Activated CD4-positive, alpha-beta T cell treated with anti-CD3 and anti-CD28 coated beads, Interleukin-2, amount 50 U/mL, for 16 hours (primary cell): ENCODE measurements at places on chromosomes 13 and 19.

DNA sequence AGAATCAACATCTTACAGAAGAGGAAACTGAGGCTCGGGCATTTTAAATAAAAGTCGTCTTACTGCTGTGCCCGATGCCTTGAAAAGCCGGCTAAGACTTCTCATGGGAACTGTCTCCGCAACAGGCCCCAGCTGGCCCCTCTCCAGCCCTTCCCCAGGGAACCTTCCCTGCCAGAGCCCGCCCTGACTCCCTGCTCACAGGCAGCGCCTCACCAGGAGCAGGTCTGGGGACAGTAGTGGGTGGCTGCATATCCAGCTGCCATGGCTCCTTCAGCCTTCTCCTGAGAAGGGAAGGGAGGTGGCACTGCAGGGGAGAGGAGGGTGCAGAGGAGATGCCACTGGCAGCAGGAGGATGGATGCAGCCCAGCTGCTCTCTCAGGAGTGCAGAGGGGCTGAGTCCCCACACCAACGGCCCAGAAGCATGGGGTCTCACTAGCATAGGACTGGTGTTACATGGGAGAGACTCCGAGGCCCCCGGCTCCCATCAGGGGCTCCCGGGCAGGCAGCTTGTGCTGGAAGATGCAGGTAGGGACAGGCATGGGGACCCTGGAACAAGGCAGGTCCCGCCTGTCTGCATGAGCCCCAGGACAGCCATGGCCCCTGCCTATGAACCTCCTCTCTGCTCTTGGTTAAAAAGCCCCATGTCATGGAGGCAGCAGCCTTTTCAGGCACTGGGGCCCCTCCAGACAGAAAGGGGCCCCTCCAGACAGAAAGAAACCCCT is 216.4 kb upstream of the SGCG start:
- no peak for DNase-seq

DNA sequence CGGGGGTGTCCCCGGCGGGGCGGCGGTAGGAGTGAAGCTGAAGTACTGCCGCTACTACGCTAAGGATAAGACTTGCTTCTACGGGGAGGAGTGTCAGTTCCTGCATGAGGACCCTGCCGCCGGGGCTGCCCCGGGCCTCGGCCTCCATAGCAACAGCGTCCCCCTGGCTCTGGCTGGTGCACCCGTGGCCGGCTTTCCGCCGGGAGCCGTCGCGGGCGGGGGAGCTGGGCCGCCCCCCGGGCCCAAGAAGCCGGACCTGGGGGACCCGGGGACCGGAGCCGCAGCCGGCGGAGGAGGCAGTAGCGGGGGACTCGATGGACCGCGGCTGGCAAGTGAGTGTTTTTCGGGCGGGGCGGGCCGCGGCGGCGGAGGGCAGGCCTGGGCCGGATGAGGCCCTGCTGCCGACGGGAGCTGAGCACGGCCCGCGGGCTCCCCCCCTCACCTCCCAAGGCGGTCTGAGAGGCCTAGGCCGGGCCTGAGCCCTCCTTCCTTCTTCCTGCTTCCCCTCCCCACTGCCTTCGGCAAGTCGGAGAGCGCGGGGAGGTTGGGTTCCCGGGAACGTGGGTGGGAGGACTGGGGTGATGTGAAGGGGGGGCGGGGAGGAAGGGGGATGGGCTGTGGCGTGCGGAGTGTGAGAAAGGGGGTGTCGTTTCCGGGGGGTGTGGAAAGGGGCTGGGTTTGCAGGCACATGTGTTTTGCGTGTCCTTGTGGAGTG is 568 bp downstream of the PAN3 start:
- peak; percentile 85 for DNase-seq

GRCh38 chr13:44050450-44051063 is 170.9 kb downstream of the LACC1 start:
- peak; percentile 6 for DNase-seq

DNA sequence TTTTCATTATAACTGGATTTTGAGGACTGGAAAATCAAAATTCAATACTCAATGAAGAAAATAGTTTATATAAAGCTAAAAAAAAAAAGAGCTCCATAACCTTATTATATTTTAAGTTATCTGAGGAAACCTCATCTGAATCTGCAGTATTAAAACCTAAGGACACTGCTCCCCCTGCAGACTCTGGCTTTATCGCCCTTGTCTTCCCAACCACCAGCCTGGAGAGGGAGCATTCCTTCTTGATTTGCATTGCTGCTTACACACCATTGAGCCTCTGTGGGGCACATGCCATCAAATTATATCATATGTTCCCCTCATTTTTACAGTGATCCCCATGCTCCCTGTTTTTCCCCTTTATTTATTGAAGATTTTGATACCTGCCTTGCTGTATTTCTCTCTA is 871.4 kb upstream of the GPC6 start:
- no peak for DNase-seq

GRCh38 chr13:94415500-94416237 is 63.8 kb downstream of the DCT start:
- DNase-seq: no peak

GRCh38 chr19:57887195-57887941 is 1.5 kb downstream of the ZNF814 start:
- DNase-seq: no peak

DNA sequence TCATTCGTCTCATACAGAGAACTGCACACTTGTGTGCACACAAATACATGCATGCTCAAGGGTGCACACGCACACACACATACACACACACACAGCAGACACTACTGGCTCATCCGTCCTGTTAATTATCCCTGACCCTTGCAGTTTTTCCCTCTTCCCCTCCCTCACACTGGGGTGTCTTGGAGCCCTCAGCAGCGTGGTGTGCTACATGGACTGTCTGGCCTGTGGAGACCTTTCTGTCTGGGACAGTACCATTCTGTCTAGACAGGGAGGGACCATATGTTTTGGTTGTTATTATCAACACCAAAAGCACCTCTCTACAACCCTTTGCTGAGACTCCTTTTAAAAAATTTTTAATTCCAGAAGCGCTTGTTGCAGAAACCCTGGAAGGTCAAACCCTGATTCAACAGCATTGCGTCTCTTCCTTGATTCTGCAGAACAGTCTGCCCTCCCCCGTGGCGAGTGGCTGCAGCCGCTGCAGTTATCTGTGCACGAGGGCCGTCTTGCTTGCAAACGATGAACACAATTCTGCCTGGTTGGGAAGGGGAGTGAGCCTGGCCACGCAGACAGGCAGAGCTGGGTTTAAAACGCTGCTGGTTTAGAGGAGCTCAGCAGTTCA is 374.0 kb downstream of the IRS2 start:
- DNase-seq: no peak

- no peak for DNase-seq
Measured at GRCh38 chr13:112702986-112703379, 13.1 kb downstream of the ATP11A start.

GRCh38 chr19:38319421-38320258 is at the start of gene KCNK6:
Gene KCNK6, plus strand, starts transcription at chr19:38319845. Its CDS starts 106 bp downstream, at chr19:38319951.
- peak; percentile 61 for DNase-seq

DNA sequence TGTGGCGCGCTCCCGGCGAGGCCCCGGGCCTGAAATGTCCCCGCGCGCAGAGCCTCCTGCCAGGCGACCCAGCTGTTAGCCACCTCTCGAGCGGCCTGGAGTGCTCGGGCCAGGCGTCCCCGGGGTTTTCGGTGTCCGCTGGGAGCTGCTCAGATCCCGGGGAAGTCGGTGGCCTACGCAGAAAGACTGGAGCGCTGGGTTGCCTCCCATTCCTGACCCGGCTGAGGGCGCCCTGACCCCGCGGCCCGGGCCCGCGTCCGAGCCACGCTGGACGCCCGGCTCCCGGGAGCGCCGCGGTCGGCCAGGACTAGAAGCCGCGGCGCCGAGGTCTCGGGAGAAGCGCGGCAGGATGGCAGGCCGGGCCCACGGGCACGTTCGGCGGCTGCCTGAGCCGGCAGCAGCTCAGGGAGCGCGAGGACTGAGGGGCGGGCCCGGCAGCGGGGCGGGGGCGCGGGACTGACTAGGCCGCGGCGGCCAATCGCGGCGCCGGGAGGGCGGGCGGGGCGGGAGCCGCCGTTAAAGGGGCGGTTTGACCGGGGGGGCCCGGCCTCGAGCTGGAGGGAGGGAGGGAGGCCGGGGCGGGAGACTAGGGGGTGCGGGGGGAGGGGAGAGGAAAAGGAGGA is 1.3 kb upstream of the ZIC2 start:
- peak; percentile 49 for DNase-seq

GRCh38 chr19:46917002-46917401 is 56.2 kb downstream of the ARHGAP35 start:
- peak; percentile 50 for DNase-seq

DNA sequence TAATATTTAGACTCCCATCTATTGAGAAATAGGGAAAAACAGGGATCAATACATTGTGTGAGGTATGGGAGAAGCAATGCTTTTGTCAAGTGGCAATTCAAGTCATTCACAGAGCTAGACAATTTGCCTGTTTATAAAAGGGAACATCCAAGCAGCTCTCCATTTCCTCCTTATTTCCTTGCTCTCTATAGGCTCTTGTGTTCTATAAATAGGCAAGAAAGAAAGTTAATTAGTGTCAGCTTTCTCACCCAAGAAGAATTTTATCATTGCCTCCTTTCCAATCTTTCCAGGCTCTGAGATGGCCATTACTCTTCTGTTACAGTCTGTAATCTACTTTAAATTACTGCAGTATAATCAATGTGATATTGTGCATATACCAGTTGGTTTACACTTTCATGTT is 199.9 kb downstream of the LHFPL6 start:
- DNase-seq: no peak

GRCh38 chr19:40331052-40331451 is 17.1 kb downstream of the C19orf47 start:
- DNase-seq: no peak

DNA sequence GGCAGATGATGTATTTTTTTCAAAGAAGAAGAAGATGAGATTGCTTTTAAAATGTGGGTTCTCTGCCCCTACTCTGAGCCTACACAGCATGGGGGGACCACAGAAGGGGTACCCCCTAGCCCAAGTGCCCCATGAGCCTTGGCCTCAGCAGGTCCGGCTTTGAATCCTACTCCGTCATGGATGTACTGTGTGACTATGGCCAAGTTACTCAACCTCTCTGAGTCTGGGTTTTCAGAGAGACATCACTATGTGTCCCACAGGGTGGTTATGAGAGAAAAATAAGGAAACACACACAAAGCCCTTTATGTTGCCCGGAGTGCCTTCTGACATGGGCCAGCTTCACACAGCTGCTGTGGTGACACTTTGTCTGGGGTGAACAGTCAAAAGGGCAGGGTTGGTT is 92.0 kb downstream of the KCTD15 start:
- DNase-seq: no peak

DNA sequence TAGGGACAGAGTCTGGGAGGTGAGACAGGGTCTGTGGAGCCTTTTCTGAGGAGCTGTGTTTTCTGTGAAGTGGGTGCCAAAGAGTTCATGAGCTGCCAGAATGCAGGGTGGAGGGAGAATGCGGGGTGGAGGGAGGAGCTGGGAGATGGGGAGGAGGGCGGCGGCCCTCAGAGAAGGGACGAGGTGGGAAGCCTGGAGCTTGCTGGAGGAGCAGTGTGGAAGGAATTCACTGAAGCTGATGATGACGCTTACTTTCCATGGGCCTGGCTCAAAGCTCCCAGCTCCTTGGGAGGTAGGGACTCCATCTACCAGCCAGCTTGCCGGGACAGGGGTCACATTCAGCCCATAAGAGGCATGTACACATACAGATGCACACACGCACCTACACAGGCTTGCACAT is 62.5 kb downstream of the MCF2L start:
- no peak for DNase-seq

DNA sequence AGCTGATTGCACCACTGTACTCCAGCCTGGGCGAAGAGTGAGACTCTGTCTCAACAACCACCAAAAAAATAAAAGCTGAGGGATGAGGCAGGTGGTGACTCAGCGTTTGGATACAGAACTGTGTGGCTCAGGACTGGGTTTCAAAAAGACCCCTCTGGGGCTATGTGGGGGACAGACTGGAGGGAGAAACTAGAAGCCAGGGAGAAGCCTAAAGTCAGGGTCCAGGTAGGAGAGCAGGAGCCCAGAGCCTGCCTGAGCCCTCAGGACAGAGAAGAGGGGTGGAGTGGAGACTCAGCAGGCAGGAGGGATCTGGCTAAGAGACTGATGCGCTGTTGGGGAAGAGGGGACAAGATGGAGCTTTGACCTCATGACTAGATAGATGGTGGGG is 1.8 kb upstream of the CD37 start:
- no peak for DNase-seq

DNA sequence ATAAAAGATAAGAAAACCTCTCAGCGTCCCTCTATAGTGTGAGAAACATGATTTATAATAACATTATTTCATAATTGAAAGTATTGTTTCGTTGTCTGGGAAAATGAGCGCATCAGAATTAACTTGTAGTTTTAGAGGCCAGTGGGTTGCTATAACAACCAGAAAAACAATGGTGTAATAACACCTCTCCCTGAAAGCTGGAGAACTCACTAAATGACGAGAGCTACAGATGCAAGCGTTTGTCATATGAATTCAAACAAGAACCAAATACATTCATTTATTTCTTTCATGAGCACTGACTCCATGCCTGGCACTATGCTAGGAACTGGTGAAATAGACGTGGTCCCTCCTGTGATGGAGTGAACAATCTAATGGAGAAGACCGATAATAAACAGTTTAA is 16.3 kb downstream of the KBTBD7 start:
- DNase-seq: peak; percentile 74

GRCh38 chr19:48053856-48054255 is 10.0 kb upstream of the CABP5 start:
- DNase-seq: no peak

DNA sequence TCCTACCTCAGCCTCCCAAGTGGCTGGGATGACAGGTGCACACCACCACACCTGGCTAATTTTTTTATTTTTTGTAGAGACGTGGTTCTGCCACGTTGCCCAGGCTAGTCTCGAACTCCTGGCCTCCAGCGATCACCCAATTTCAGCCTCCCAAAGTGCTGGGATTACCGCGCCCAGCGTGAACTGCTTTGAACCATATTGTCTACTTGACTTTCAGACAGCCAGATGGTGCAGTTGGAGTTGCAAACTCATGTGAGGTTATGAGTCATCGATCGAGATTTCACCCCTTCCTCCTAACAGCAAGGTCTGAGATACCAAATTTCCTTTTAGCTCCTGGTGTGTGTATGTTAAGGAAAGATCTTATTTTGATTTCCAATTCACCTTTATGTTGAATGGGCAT is 2.7 kb downstream of the SLC27A1 start:
- DNase-seq: peak; percentile 46

DNA sequence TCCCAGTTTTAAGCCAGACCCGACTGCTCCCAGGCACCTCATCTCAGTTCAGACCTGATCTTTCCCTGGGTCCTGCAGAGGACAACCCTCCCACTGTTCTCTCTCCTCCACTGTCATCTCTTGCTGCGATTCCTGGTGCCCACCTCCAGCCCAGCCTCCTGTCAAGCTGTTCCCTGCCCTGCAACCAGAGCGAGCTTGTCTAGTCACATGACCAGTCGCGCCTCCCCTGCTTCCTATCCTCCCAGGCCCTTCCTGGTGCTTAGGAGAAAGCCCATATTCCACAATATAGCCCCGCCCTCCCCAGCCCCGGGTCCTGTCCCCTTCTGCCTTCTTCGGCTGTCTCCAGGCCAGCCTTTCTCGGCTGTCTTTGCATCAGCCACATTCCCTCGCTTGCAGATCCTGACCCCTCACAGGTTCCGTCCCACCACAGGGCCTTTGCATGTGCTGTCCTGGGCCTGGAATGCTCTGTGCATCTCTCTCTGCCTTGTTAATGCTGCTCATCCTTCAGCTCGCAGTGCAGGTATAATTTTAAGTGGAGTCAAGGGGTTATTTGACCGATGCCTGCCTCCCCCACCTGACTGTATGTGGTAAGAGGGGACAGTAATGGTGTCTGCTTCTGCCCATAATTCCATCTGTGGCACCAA is 88.8 kb downstream of the IER2 start:
- no peak for DNase-seq

GRCh38 chr19:589693-590395 is at the start of gene HCN2:
Gene HCN2, plus strand, starts transcription at chr19:589881. Its CDS starts 65 bp downstream, at chr19:589946.
- no peak for DNase-seq

- no peak for DNase-seq
Measured at GRCh38 chr13:101982903-101983302, 418.9 kb downstream of the FGF14 start.
